ENCODE measurements at places on chromosomes 7 and 10.

DNA sequence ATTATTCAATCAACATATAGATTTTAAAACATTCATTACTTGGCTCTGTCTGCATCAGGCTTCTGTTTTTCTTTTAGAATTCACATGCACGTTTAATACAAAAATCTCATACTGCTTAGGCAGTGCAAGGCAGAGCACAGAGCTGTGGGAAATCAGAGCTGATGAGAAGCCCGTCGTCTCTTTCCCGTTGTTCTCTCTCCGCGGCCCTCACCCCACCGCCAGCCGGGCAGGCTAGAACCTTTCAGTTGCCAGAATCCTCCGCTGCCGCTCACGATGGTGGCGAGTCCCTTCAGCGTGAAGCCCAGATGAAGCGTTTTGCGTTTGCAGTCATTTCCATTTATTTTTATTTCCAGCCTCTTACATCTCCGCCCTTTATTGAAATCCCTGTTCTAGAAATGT is 648.2 kb downstream of the SDK1 start:
- no peak for DNase-seq

DNA sequence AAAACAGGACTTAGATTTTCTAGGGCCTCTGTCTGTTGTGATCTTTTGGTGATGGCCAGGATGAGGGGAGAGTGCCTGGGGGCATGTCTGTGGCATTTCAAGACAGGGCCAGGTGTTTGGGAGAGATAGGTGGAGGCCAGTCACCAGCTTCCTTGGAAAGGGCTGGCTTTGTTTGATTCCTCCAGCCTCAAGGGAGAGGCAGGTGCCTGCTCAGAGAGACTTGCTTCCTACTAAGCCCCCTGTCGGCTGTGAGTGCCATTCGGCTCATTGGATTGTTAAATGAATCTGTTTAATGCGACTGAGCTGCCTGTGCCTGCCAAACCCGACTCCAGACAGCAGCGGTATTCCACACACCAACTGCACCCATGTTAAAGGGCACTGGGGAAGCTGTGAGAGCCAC is 304.1 kb upstream of the COBL start:
- DNase-seq, result no peak

DNA sequence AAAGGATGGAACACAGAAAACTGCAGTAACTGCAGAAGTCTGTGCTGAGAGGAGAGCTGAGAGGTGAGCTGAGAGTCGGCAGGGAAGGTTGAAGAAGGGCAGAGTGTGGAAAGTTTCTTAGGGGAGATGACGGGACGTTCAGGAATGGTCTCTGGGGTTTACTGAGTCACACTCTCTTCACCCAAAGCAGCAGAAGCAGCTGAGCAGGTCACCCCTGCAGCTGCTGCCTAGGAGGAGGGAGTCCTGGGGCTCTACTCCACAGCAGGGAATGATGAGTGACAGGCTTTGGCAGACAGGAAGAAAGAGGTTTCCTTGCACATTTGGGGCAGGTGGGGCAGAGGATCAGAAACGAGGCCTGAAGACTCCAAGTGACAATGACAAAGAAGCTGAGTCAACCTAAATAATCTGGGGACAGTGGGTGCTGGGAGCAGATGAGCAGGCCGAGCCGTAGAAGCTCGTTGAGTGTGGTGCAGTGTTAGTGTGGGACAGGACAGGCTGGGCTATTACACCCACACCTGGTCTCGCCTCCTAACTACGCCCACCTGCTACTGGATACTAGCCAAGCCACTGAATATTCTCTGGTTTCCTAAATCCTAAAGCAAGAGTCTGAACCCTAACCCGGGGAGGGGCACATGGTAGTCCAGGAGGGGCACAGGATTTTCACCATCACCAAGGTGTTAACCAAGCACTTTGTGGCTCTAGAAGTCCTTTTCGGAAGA is 24.9 kb downstream of the BEND7 start:
- no peak for DNase-seq

GRCh38 chr10:77626266-77626935 is 11.2 kb downstream of the KCNMA1 start:
- DNase-seq, result no peak

- no peak for DNase-seq
These were observed 40.8 kb upstream of the LOXL4 start for GRCh38 chr10:98308669-98309365.

GRCh38 chr7:70849580-70850235 is 282.2 kb upstream of the GALNT17 start:
- no peak for DNase-seq

DNA sequence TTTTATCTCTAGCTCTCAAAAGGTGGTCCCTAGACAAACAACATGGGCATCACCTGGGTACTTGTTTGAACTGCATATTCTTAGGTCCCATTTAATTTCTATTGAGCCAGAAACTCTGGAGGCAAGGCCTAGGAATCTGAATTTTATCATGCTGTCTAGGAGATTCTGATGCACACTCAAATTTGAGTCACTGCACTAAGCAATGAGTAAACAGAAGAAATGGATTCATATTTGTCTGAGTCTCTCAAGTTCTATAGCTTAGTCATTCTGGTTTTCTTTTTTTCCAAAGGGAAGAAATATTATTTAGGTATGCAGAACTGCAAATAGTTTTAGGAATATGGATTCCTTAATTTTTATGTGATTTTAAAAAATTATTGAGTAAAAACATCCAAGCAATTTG is 185.5 kb downstream of the SEMA3A start:
- no peak for DNase-seq

- DNase-seq, result no peak
These were observed 2.5 kb downstream of the CYREN start for GRCh38 chr7:135168001-135168400.

DNA sequence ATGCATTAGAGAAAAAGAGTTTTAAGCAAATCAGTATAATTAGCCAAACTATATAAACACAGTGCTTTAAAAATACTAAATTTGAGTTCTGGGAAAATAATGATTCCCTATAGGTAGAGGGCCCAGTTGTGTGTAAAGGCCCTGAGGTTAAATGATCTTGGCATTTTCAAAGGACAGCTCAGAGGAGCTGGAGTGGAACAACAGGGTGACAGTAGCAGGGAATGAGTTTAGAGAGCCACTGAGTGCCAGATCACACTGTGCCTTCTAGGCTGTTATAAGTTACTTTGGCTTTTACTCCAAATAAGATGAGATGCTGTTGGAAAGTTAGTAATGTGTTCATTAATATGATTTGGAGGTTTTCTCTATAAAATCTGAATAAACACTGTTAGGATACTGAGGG is 34.6 kb downstream of the VWDE start:
- no peak for DNase-seq

GRCh38 chr7:44441079-44441478 is 49.4 kb downstream of the NUDCD3 start:
- no peak for DNase-seq

DNA sequence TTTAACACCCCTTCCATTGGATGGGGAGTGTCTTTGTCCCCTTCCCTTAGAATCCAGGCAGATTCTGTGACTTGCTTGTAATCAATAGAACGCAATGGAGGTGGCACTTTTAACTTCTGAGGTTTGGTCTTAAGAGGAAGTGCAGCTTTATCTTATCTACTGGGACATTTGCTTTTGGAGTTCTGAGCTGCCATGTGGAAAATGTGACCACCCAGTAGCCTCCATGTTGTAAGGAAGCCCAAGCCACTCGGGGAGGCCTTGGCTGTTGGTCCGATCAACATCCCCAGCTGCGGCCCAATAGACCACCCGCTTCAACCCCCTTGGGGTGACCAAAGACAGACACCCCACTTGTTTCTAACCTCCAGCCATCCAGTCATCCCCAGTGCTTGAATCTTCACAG is 86.3 kb upstream of the FAM171A1 start:
- DNase-seq, result no peak

DNA sequence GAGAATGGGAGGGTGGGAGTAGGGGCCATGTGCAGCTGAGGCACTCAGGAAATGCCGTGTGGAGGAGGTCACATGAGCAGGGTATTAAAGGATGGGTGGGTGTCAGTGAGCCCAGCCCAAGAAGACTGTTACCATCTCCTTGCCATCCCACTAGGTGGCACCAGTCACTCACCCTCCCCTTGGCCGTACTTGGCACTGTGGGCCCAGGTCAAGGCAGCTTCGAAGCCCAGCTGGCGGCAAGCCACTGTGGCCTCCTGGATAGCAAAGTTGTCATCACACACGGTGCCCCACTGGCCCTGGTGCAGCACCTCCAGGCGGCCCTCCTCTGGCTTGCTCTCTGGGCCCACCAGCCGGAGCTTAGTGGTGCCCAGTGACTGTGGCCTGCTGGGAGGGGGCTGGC is 5.4 kb downstream of the LOXL4 start:
- DNase-seq, result peak; percentile 43

Measured in activated CD4-positive, alpha-beta T cell treated with anti-CD3 and anti-CD28 coated beads, Interleukin-2, Interleukin-6, amounts not matched to agents 100 ng/mL and 50 ng/mL, durations not matched to agents 16 hours and 8 hours (primary cell).